Right atrium auricular region (tissue), 2 donors: ENCODE measurements at places on chromosomes 6 and 20. TPM values are rescaled to one million over a fixed set of nuclear protein-coding genes. Genes with fewer than 3 reads are reported as not detected.

- H3K36me3 ChIP-seq, result no peaks in the 10 kb centered on the region
- H3K27me3 ChIP-seq, result no peaks in the 10 kb centered on the region
- DNase-seq, result no peak
- H3K4me3 ChIP-seq, result no peak overlapping the region
Measured at GRCh38 chr20:36062799-36063198, 91.7 kb upstream of the EPB41L1 start.

Gene CYB5R4
- 3.9 TPM for total RNA-seq

Gene BPIFB1
- total RNA-seq, result not detected

Gene MYB
- total RNA-seq, result not detected
